GM12892 (cell line): ENCODE measurements at places on chromosomes 3 and 15.

- no peak for DNase-seq
Measured at GRCh38 chr15:80846031-80846815, 67.1 kb downstream of the CEMIP start.

DNA sequence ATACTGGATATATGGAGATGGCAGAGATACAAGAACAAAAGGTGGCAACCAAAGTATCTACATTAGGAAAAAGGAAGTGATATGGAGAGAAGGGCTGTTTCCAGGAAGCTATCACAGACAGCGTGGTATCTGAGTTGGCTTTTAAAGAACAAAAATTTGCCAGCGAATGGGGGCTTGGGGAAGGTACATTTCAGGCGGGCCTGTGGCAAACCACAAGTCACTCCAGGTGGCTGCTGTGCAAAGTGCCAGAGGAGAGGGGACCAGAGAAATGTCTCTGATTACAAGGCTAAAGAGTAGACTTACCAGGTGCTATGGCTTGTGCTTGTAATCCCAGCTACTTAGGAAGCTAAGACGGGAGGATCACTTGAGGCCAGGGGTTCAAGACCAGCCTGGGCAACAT lies 91.1 kb downstream of the MSL2 start:
- DNase-seq: no peak

- DNase-seq: no peak
Measured at GRCh38 chr3:82424031-82424339, 662.5 kb upstream of the GBE1 start.

DNA sequence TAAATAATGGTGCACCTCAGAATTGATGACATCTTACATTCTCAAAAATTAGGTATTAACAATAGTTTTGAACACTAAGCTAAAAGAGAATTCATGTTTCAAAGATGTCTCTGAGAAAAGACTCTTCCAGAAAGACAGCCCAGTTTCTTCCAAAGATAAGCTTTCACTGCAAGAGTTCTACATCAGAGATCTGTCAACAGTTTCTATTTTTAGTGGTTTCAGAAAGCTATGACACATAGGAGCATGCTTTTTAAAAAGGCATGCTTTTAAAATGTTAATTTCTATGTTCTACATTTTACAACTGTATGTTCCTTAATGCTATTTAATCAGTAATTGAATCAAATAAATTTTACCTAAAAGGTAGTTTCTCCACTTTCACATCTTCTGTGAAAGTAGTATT lies 88.2 kb downstream of the PLOD2 start:
- no peak for DNase-seq

GRCh38 chr15:52733696-52734255 lies 54.6 kb upstream of the ATOSA start:
- no peak for DNase-seq

DNA sequence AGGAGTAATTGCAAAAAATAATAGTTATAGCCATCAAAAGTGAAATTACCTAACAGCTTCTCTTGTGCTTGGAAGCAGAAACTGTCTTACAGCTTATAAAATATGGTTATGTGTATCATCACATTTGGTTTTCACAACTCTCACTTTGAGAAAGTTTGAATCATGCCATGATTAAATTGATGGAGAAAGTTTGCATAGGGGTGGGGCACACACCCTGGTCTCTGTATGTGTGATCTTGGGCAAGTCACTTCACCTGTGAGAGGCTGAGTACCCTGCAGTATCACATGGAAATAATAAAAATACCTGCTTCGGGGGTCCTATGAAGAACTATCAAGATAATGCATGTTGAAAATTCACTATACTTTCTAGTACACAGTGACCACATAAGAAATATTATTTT lies 471.4 kb downstream of the RAP2B start:
- no peak for DNase-seq

DNA sequence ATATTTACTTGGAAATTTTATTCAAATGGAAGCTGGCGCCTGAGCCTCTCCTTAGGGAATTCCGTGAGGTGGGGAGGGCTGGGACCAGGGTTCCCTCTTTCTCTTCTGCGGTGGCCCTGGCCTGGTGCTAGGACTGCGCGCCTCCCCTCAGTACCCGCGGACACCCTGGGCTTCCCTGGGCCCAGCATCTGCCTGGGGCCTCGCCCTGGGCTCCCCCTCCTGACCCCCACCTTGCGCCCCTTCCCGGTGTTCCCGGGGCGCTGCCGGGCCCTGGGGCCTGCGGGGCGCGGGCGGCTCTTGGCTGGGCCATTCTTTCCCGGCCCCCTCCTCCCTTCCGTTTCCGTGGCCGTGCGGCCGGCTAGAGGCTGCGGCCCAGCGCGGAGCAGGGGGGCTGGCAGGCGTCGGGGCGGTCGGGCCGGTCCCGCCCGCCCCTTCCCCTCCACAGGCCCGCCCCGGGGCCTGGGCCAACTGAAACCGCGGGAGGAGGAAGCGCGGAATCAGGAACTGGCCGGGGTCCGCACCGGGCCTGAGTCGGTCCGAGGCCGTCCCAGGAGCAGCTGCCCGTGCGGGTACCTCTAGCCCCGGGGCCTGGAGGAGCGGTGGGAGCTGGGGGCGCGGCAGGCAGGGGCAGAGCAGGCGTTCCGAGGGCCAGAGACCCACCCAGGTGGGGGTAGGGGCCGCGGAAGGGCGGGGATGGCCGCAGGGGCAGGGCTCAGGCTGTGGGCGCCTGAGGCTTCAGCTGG lies at the start of gene FES:
TSS of gene FES (plus strand) at position 529 of the 743 bp plus-strand sequence. CDS start 542 bp downstream, outside the sequence.
- DNase-seq: no peak

GRCh38 chr3:38707730-38708129 lies 58.2 kb upstream of the SCN5A start:
- DNase-seq: no peak

DNA sequence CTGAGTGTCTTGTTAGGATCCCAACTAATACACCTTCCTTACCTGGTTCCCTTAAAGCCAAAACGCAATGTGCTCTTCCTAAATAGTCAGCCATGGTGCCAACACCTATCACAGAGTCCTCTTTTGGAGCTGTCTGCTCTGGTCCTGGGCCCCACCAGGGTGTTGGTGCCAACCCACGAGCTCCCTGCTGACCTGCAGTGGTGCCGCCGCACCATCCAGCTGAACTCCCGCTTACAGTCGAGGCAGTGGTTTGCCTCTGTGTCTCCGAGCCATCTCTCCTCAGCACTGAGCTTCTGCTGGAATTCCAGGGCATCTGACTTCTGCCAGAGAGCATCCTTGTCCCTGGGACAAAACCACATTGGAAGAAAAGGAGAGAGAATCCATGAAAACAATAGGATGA lies 15.9 kb downstream of the CXCR6 start:
- no peak for DNase-seq

- no peak for DNase-seq
Measured at GRCh38 chr15:32028921-32029320, 1.4 kb upstream of the CHRNA7 start.

- no peak for DNase-seq
Measured at GRCh38 chr3:44339181-44340057, 853 bp downstream of the TCAIM start.

DNA sequence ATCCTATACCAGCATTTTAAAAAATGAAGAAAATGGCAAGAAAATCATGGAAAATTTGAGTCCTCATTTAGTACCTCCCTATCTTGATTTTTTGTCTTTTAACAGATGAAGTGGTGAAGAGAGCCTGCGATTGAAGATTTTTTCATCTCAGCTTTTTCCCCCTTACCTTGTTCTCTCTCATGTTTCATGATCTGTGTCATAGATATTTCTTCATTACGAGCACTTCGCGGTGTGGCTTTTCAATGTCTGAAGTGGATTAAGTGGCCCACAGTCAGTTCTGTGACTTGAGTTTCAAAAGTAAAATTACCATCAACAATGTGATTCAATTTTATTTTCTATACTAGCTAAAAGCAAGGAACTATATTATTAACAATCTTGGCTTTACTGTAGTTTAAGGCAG lies 147.2 kb downstream of the FNDC3B start:
- no peak for DNase-seq

GRCh38 chr3:89025185-89025584 lies 82.2 kb upstream of the EPHA3 start:
- DNase-seq: no peak

DNA sequence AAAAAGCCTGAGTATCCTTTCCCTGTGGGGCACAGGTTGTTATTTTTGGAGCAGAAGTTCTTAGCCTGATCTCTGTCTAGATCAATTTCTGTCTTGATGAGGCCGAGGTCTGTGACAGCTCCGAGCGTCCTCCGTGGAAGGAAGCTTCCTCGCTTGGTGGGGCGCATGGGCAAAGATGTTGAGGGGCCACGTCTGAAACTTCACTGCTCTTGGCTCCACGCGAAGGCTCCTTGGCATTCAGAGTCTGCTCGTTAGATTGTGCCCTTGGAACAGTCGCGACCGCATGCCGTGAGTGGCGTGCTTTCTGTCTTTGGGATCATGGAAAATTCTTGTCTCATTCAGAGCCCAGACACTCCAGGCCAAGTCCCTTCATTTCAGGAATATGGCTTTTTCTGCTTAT lies 13.7 kb downstream of the GRK7 start:
- DNase-seq: no peak

DNA sequence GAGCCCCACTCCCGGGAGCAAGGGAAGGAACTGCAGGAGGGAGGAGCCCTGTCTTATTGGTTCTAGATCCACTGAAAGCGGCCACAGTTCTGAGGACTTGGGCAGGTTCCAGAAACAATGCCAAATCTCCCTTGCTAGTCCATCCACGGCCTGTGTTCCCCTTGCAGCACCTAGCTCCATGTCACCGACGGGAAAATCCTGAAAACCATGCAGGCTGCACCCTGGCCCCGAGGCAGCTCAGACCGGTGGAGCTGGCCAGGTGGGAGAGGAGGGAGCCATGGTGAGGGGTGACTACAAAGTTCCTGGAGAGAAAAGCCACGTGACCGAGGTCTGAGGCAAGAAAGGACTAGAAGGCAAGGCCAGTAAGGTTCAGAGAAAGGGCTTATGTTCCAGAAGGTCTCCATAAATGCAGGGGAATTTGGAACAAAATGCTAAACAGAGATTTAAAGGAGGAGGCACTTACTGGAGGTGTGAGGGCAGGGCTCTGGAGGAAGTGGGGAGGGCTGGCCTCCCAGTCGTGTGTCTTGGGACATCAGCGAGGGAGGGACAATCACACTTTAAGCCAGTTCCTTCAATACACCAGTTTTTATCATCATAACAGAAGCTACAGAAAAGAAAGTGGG lies 5.4 kb downstream of the MGLL start:
- no peak for DNase-seq

DNA sequence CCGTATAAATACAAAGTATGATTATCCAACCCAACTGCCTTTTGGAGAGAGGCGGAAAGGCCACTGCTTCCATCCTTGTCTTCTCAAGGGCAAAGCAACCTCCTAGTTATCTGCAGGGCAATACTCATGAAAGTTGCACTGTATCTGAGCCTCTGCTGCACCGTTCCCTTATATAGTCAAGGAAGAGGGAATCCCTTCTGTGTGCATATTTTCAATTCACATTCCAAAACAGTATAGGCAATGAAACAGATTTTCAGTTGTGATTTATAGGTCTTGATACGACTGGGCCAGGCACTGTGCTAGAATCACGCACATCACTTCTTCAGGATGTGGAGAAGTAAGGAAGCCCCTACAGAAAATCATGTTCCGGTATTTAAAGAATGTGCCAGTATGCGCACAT lies 455.7 kb downstream of the FOXP1 start:
- DNase-seq: no peak

GRCh38 chr3:151058740-151059139 lies 26.7 kb upstream of the MED12L start:
- no peak for DNase-seq

GRCh38 chr3:71202848-71203533 lies 380.5 kb downstream of the FOXP1 start:
- no peak for DNase-seq

DNA sequence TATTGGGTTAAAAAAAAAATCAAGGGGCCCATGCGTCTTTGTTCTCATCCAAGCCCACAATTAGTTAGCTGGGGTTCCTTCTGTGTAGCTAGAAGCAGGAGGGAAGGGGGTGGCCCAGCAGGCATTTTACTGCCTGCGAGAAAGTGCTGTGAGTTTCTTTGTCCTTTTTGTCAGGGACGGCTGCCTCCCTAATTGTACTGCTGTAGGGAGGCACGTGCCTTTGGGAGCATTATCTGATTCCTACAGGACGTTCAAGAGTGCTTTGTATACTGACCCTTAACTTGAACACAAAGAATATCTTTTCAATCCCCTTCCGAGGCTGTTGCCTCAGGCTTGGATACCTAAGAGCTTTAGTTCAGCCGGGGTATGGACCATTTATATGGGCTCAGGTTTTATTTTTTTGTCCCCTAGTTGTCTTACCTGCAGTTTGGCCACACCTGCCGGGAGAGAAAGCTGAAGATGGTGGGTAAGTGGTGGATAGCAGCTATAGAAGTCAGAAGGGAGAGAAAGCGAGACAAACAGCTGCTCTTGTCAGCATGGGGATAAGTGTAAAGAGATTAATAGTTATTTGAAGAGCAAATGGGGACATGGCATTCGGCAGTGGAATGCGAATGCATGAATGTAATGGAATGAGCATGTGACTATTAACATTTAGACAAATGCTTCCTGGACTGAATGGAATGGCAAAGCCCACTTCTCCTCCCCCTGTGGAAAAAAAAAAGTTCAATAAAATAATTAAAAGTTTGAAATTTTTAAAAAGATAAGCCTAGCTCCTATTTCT lies 175.2 kb downstream of the TP63 start:
- no peak for DNase-seq

GRCh38 chr3:79587150-79587549 lies 180.6 kb downstream of the ROBO1 start:
- DNase-seq: no peak

DNA sequence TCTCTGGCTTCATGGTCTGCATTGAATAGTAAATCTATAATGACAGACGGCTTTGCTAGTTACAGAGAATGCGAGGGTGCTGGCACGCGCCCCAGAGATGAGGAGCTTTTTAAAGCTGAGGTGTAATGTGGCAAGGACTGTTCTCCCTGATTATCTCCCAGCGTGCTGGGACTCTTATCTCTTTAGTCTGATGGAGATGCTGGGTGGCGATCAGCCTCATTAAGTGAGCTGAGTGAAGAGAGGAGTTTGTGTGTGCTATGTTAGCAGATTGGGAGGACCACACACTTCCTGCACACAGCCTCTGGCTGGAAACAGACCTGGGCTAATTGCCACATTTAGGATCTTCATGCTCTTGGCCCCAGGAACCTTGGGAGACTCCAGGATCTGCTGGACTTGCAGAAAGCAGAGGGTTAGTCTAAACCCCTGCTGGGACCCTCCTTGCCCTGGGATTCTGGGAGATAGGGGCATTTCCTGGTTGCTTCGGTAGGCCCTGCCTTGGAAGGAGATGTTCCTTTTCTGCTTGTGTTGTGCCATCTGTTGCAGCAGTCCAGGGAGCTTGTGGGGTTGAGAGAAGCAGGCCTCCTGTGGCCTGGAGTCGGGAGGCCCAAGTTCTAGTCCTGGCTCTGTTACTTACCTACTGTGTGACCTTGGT lies 15.0 kb downstream of the PDIA5 start:
- DNase-seq: no peak

GRCh38 chr15:34665498-34666116 lies 82.2 kb upstream of the GOLGA8B start:
- no peak for DNase-seq

DNA sequence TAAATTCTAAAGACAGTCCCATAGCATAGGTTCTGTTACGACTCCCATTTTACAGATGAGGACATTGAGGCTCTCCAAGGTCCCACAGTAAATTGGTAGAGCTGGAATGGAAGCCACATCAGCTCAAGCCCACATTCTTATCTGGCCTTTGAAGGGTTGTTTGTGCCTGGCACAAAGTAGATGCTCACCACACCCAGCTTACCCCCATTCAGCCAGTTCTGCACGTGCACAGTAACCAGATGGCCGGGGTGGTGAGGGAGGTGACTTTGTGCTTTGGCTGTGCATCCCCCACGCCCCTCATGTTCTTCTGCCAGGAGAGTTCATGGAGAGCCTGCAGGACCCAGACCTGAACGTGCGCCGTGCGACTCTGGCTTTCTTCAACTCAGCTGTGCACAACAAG lies 16.2 kb downstream of the RPL32 start:
- DNase-seq: no peak

- no peak for DNase-seq
Measured at GRCh38 chr3:52400275-52400793, 44.6 kb downstream of the SEMA3G start.
